Cerebellar cortex (tissue), 1 donor: ENCODE measurements at places on chromosomes 16 and 17.

DNA sequence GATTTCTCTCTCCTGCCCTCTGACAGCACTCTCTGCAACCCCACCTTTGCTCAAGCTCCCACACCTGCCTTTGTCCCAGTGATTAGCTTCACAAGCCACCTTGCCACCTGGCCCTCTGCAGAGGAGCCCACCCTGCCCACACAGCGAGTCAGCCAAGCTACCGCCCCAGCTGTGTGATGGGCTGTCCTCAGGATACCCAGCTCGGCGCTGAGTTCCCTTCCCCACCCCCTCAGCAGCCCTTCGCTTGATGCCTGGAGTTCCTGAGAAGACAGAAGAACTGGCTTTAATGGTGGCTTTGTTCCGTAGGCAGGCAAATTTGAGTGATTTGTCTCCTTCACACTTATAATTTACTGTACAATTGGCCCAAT lies 266.4 kb downstream of the CBLN1 start:
- DNase-seq = peak; percentile 21

- DNase-seq = peak; percentile 89
Measured at GRCh38 chr17:1714427-1714979, 4.3 kb upstream of the TLCD2 start.

DNA sequence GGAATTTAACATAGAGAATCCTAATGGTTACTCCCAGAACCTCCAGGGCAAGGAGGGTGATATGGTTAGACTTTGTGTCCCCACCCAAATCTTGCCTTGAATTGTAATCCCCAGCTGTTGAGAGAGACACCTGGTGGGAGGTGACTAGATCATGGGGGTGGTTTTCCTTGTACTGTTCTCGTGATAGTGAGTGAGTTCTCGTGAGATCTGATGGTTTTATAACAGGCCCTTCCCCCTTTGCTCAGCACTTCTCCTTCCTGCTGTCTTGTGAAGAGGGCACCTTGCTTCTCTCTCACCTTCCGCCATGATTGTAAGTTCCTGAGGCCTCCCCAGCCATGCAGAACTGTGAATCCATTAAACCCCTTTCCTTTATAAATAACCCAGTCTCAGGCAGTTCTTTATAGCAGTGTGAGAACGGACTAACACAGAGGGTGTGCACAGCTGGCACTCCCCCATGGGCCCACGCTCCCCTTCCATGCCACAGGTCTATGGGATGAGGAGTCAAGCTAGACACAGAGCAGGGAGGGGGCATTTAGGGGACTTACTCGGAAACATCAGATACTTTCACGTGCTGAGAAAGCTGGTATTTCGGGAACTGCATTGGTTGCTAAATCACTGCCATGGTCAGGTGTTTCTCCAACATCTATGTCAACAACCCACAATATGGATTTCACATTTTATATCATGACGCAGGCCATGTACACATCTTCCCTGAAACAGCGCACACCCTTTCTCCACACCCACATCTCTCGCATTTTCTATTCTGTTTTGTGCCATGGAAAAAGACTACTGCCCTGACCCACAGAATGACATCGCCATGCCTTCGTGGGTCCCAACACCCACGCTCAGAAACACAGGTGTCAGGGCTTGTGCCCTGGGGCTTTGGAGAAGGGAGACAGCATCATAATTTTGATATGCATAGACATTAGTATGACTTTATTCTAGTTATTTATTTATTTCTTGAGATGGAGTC lies 199.1 kb upstream of the GSE1 start:
- DNase-seq = no peak

- no peak for DNase-seq
Measured at GRCh38 chr16:51146256-51146924, 4.7 kb downstream of the SALL1 start.

- peak; percentile 70 for DNase-seq
Measured at GRCh38 chr17:4881761-4882555, 17.4 kb upstream of the C17orf107 start.

- peak; percentile 79 for DNase-seq
Measured at GRCh38 chr16:31333686-31334649, 21.0 kb upstream of the ITGAX start.

GRCh38 chr16:72975809-72976437 lies 72.0 kb downstream of the ZFHX3 start:
- DNase-seq = no peak

- DNase-seq = peak; percentile 68
Measured at GRCh38 chr16:57795431-57795878, 6.8 kb downstream of the KIFC3 start.

DNA sequence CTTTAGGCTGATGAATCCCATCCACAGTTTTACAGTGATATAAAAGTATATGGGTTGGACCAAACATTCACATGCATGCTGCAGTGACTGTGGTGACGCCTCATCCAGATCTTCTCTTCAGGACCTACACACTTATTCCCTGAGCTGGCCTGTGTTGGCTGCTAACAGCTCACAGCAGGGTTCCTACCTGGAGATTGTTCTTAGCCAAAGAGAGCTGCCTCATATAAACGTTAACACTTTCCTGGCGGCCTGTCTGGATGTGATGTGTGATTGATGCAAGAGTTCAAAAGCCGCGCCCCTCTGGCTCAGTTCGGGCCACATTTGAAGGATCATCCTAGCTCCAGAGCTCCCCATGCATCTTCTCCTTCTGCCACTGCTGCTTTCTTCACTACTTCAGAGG lies 93.0 kb upstream of the NETO2 start:
- no peak for DNase-seq

DNA sequence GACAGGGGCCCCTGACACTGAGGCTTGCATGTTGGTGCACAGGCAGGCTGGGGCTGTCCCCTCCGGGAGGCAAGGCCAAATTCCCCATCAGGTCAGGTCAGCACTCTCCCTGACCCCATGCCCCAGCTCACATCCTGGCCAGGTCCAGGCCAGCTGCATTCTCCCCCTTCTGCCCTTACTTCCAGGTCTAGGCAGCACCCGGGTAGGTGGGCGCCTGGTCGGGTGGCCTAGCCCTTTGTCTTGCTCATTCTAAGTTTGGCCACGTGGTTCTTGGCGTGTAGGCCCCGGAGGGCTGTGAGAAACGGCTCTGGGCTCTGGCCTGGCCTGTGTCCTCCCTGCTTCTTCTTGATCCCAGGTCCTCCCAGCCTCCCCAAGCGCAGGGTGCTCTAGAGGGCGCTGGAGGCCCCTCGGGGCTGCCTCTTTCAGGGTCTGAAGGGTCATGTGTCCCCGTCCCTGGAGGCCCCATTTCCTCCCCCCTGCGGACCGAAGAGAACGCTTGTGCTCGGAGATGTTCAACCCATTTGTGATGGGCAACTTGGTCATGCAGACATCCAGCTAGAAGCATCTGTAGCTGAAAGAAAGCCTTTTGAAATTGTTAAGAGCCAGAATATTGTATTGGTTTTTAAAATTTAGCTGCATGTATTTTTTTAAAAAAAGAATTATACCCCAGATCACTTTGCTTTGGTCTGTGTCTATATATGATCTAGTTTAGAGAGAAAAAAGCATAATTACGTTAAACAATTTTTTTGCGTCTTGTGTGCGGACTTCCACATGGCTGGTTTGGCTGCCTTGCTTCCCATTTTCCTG lies 6.7 kb downstream of the BAHCC1 start:
- DNase-seq = peak; percentile 65

GRCh38 chr17:1915889-1916288 lies 86.1 kb downstream of the RPA1 start:
- no peak for DNase-seq

GRCh38 chr16:27430923-27431484 lies 29.0 kb downstream of the IL21R start:
- no peak for DNase-seq

DNA sequence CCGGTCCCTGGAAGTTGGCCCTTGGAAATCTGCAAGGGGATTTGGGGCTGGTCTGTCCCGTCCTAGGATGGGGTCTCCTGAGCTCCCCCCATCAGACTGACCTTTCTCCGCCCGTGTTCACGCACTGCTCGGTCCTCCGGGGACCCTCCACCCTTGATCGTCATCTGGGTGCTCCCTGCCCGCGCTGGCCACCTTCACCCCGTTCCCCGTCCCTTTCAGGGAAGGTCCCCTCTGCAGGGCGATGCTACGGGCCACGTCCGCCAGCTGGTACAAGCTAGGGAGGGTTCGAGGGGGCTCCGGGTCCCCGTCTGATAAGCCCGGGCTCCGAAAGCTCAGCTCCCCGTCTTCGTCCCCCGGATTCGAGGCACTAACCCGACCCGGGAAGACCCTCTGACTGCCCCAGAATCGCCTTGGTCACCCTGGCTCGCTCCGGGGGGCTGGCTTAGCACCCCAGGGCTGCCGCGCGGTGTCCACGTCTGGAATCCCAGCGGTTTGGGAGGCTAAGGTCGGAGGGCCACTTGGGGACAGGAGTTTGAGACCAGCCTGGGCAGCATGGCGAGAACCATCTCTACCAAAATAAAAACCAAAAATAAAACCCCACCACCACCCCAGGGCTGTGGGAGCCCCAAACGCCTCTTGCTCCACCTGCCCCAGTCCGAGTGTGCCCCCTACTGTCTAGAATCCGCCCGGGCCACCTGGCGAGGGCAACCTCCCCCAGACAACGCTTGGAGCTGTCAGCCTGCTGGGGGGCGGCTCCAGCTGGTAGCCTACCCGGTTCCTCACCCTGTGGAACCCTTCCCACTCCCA lies 1.1 kb upstream of the SLC43A2 start:
- peak; percentile 40 for DNase-seq

- peak; percentile 15 for DNase-seq
Measured at GRCh38 chr16:81873843-81874752, 95.0 kb downstream of the PLCG2 start.

DNA sequence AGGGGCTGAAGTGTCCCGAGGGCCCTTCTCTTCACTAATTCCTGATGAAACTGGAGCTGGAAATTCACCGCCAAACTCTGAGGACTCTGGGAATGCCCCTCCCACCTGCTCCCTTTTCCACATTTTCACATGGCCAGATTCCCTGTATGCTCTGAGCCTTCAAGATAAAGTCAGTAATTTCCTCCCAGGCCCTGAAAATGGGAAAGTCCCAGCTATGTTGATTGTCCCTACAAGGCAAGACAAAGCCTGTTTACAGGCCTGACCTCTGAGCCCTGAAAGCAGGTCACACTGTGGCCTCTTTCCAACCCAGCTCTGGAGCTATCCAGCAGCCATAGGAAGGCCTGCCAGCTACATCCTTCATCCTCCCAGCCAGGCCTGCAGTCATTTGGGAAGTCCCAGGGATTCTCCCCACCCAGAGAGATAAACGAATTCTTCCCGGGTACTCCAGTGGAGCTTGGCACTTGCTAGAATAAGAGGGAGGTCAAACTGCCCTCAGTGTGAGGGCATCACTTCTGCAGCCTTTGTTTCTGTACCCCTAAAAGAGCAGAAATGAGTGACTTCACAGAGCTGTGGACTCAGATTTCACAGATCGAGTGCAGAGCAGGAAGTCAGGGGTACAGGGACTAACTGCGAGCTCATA lies 19.6 kb upstream of the CCL2 start:
- no peak for DNase-seq

DNA sequence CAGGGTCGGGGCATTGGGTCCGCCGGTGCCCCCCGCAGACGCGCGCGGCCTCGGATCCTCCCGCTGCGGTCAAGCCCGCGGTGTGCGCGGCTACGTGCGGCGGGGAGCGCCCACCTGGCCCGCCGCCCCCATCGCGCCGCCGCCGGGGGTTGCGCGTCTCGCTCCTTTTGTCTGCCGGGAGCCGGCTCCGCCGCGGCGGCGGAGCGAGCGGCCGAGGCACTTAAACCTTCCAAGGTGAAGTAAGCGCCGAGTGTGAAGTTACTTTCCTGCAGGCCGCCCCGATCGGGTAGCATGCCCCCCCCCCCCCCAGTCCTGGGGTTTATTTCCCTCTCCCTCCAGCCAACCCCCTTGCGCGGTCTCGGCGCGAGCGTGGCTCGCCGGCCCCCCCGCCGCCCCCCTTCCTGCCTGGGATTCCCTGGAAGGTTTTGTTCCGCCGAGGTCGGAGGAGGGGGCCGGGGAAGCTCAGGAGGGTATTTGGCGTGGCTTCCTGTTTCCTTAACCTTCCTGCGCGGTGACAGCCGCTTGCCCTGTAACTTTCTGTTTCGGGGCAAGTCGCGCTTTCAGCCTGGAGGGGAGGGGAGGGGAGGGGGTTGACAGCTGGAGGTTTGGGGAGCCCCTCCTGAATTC lies 56.6 kb upstream of the GSE1 start:
- no peak for DNase-seq

GRCh38 chr17:82880620-82881323 lies 41.0 kb upstream of the ZNF750 start:
- DNase-seq = peak; percentile 31

GRCh38 chr17:14355556-14355955 lies 54.7 kb downstream of the HS3ST3B1 start:
- DNase-seq = no peak

GRCh38 chr17:3879591-3880417 lies 13.0 kb downstream of the CAMKK1 start:
- no peak for DNase-seq

GRCh38 chr17:15926039-15926740 lies 18.7 kb upstream of the ADORA2B start:
- no peak for DNase-seq

GRCh38 chr17:40462343-40463121 lies 19.3 kb downstream of the IGFBP4 start:
- DNase-seq = no peak

DNA sequence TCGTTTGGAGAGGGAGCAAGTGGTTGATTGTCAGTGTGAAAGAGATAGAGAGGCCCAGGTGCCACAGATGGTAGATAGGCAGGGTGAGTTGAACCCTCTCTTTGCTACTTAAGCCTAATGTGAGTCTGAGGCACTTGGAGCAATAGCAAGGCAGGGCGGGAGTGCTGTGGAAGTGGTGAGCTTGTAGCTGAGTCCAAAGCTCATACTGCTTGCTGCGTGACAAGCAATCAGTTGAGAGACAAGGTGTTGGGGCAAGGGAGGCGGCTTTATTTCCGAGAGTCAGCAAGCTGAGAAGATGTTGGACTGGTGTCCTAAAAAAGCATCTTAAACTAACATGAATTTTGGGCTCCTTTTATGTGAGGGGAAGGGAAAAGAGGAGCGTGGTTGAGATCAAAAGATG lies 112.9 kb upstream of the ZKSCAN2 start:
- DNase-seq = no peak

- DNase-seq = no peak
Measured at GRCh38 chr17:4232168-4232813, 31.5 kb downstream of the ANKFY1 start.

GRCh38 chr17:78546476-78546875 lies 30.7 kb downstream of the DNAH17 start:
- DNase-seq = no peak

DNA sequence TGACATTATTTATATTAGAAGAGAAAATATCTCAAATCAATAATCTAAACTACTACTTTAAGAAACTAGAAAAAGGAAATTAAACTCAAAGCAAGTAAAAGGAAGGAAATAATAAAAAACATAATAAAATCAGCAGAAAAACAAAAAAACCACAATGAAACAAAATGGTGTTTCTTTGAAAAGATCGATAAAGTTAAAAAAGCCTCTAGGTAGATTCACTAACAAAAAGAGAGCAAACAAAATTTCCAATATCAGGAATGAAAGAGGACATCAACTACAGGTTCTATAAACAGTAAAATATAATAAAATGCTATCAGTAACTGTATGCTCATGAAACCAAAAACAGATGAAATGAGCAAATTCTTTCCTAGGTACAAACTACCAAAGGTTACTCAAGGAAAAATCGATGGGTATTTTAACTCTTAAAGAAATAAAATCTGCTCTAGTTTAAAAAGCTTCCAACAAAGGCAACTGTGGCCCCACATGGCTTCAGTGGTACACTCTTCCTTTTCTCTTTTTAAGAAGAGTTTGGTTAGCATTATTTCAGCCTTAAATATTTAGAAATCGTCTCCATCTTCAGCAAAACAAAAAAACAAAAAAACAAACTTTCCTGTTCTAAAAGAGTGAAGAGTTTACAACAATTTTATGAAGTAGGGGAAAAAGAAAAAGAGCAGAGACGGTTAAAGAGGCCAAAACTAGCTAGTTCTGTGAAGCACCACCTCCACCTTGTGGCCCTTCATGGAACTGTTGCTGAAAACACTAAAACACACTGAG lies 102.2 kb downstream of the TRIM37 start:
- peak; percentile 74 for DNase-seq
